Right atrium auricular region (tissue), 2 donors: ENCODE measurements at places on chromosomes 5 and 9. TPM values are rescaled to one million over a fixed set of nuclear protein-coding genes. Genes with fewer than 3 reads are reported as not detected.

The SPATA31C1 gene
- total RNA-seq: not detected

The TLR4 gene
- 13.4 TPM for total RNA-seq

The TRIM14 gene
- total RNA-seq: 1.8 TPM

The DDX31 gene
- 6.0 TPM for total RNA-seq

The FOCAD gene
- 50.1 TPM for total RNA-seq

The TOR2A gene
- total RNA-seq: 3.9 TPM

The NR6A1 gene
- 1.9 TPM for total RNA-seq

The PCDH12 gene
- 8.8 TPM for total RNA-seq

- H3K36me3 ChIP-seq: no peaks in the 10 kb centered on the region
- no peak for DNase-seq
- H3K4me1 ChIP-seq: no peaks in the 10 kb centered on the region
- no peak overlapping the region for H3K4me3 ChIP-seq
- H3K27ac ChIP-seq: no peak overlapping the region
These were observed 70.1 kb downstream of the EPB41L4B start for GRCh38 chr9:109250771-109251079.

GRCh38 chr5:169637549-169638121 lies 560 bp downstream of the DOCK2 start:
- DNase-seq: no peak
- H3K4me3 ChIP-seq: peak overlapping the region; percentile 45
- peak overlapping the region; percentile 10 for H3K27ac ChIP-seq
- H3K4me1 ChIP-seq: no peaks in the 10 kb centered on the region
- H3K36me3 ChIP-seq: no peaks in the 10 kb centered on the region

- no peaks in the 10 kb centered on the region for H3K4me1 ChIP-seq
- H3K36me3 ChIP-seq: no peaks in the 10 kb centered on the region
- peak; percentile 69 for DNase-seq
- H3K27ac ChIP-seq: no peak overlapping the region
- H3K27me3 ChIP-seq: no peaks in the 10 kb centered on the region
These were observed 9.1 kb upstream of the KIF12 start for GRCh38 chr9:114108016-114108833.

GRCh38 chr9:87950765-87951488 lies 23.4 kb downstream of the CDK20 start:
- no peak overlapping the region for H3K4me3 ChIP-seq
- no peaks in the 10 kb centered on the region for H3K4me1 ChIP-seq
- no peaks in the 10 kb centered on the region for H3K27me3 ChIP-seq
- H3K27ac ChIP-seq: no peak overlapping the region

GRCh38 chr9:2335260-2335659 lies 286.3 kb upstream of the VLDLR start:
- H3K4me3 ChIP-seq: no peak overlapping the region
- H3K4me1 ChIP-seq: no peaks in the 10 kb centered on the region
- no peak overlapping the region for H3K27ac ChIP-seq
- DNase-seq: no peak
- no peaks in the 10 kb centered on the region for H3K36me3 ChIP-seq

- H3K36me3 ChIP-seq: peaks cover 7% of the 10 kb centered on the region
- H3K27ac ChIP-seq: no peak overlapping the region
- no peaks in the 10 kb centered on the region for H3K27me3 ChIP-seq
- DNase-seq: no peak
- no peak overlapping the region for H3K4me3 ChIP-seq
- H3K4me1 ChIP-seq: no peaks in the 10 kb centered on the region
These were observed 53.8 kb downstream of the SHB start for GRCh38 chr9:38015266-38015665.

DNA sequence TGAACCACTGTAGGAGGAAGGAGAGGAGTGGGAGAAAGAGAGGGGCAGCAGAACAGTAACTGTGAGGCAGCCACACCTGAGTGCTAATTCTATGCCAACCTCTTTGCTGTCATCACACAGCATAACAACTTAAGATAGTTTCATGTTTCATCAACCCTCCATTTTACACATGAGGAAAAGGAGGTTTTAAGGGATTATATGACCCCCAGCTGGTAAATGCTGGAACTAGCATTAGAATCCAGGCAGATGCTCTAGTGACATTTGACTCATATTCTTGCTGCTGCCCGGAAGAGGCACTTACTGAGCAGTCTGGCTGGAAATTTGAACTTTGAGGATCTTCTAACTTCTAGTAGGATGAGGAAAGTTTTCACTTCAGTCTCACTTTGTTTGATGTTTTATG lies 24.1 kb upstream of the VLDLR start:
- no peak overlapping the region for H3K27ac ChIP-seq
- no peaks in the 10 kb centered on the region for H3K27me3 ChIP-seq
- no peaks in the 10 kb centered on the region for H3K4me1 ChIP-seq
- no peak for DNase-seq
- H3K36me3 ChIP-seq: no peaks in the 10 kb centered on the region

GRCh38 chr5:95892784-95893354 lies 68.8 kb downstream of the ELL2 start:
- no peaks in the 10 kb centered on the region for H3K4me1 ChIP-seq
- H3K27ac ChIP-seq: no peak overlapping the region
- no peak overlapping the region for H3K4me3 ChIP-seq
- DNase-seq: no peak

DNA sequence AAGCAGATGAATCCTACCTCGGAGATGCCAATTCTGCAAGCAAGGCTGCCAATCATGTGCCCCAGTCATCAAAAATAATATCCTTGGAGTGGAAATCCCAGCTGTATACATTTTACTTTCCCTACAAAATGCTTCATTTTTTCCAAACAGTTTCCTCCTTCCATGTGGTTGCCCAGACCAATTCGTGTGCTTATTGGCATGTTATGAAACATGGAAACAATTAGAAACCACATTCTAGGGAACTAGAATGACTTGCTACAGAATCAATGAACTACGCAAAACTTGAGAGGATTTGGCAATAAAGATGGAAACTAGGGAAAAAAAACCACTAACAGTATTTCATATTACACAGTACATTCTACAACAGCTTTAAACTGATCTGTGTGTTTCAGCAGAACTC lies 584.5 kb upstream of the DMAC1 start:
- DNase-seq: no peak
- H3K27ac ChIP-seq: no peak overlapping the region
- H3K4me3 ChIP-seq: no peak overlapping the region
- H3K36me3 ChIP-seq: no peaks in the 10 kb centered on the region
- no peaks in the 10 kb centered on the region for H3K4me1 ChIP-seq

DNA sequence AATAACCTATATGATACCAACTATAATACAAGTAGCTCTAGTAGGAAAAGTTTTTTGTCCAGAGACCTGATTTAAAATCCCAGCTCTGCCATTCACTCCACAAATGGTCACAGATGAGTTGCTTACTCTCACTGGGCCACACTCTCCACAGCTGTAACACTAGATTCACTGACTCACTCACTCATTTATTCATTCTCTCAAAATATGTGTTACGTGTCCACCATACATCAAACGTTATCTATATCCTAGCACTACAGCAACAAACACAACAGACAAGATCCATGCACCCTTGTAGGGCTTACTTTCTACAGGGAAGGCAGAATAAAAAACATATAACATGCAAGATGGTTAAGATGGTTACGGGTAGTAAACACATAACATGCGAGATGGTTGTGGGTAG lies 146.3 kb downstream of the CDK5RAP2 start:
- no peak overlapping the region for H3K4me3 ChIP-seq
- no peaks in the 10 kb centered on the region for H3K27me3 ChIP-seq
- peaks cover 2% of the 10 kb centered on the region for H3K36me3 ChIP-seq
- no peaks in the 10 kb centered on the region for H3K4me1 ChIP-seq
- no peak overlapping the region for H3K27ac ChIP-seq

GRCh38 chr9:126678989-126679388 lies 65.3 kb downstream of the LMX1B start:
- H3K27me3 ChIP-seq: peaks cover 5% of the 10 kb centered on the region
- no peak for DNase-seq
- no peaks in the 10 kb centered on the region for H3K36me3 ChIP-seq
- H3K4me1 ChIP-seq: peaks cover 6% of the 10 kb centered on the region
- H3K27ac ChIP-seq: no peak overlapping the region

- no peak for DNase-seq
- no peaks in the 10 kb centered on the region for H3K36me3 ChIP-seq
- no peak overlapping the region for H3K27ac ChIP-seq
- H3K27me3 ChIP-seq: no peaks in the 10 kb centered on the region
These were observed 605.9 kb upstream of the DAB2 start for GRCh38 chr5:40030661-40031060.

GRCh38 chr5:123718238-123718637 lies 206.3 kb downstream of the CSNK1G3 start:
- H3K4me1 ChIP-seq: no peaks in the 10 kb centered on the region
- no peak overlapping the region for H3K4me3 ChIP-seq
- no peak for DNase-seq
- no peaks in the 10 kb centered on the region for H3K36me3 ChIP-seq
- no peaks in the 10 kb centered on the region for H3K27me3 ChIP-seq

DNA sequence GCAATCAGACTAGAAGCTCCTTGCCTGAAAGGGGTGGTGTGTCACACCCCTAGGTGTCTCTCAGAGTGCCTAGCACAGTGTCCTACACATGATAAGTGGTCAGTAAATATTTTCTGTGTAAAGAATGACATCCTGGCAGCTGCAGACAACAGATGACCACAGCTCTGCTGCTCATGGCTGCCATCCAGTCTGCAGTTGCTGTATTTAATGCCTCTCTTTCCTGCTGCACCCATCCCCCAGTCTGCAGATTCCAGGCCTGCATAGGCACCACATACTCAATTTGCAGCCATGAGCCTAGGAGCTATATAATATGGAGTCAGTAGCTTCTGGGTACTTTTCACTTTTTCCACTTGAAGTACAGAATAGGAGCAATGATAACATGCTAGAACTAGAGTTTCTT lies 94.9 kb upstream of the NR4A3 start:
- no peak overlapping the region for H3K4me3 ChIP-seq
- no peaks in the 10 kb centered on the region for H3K27me3 ChIP-seq
- no peak overlapping the region for H3K27ac ChIP-seq
- no peaks in the 10 kb centered on the region for H3K36me3 ChIP-seq
- no peak for DNase-seq

- no peak for DNase-seq
- H3K27me3 ChIP-seq: no peaks in the 10 kb centered on the region
- H3K4me3 ChIP-seq: no peak overlapping the region
These were observed 48.0 kb downstream of the SHLD3 start for GRCh38 chr5:65672796-65673195.

- no peaks in the 10 kb centered on the region for H3K27me3 ChIP-seq
- no peak for DNase-seq
- no peak overlapping the region for H3K4me3 ChIP-seq
- H3K36me3 ChIP-seq: no peaks in the 10 kb centered on the region
These were observed 17.6 kb downstream of the CD180 start for GRCh38 chr5:67178966-67179365.

GRCh38 chr5:167736992-167737391 lies 554.5 kb upstream of the WWC1 start:
- H3K36me3 ChIP-seq: no peaks in the 10 kb centered on the region
- no peaks in the 10 kb centered on the region for H3K4me1 ChIP-seq
- no peaks in the 10 kb centered on the region for H3K27me3 ChIP-seq
